ENCODE measurements at places on chromosomes 13 and 19. TPM values are rescaled to one million over a fixed set of nuclear protein-coding genes. Genes with fewer than 3 reads are reported as not detected.
A peak's percentile ranks its signal among the peaks of the same experiment; 100 is the strongest.

- no peak for DNase-seq
Measured at GRCh38 chr19:570251-570686, 2.1 kb upstream of the BSG start.

- no peak for DNase-seq
Measured at GRCh38 chr13:31069808-31070534, 91.7 kb downstream of the HSPH1 start.

Gene PEX11G
- total RNA-seq = 2.2 TPM

- DNase-seq = no peak
Measured at GRCh38 chr13:95434111-95434510, 118.4 kb upstream of the CLDN10 start.

DNA sequence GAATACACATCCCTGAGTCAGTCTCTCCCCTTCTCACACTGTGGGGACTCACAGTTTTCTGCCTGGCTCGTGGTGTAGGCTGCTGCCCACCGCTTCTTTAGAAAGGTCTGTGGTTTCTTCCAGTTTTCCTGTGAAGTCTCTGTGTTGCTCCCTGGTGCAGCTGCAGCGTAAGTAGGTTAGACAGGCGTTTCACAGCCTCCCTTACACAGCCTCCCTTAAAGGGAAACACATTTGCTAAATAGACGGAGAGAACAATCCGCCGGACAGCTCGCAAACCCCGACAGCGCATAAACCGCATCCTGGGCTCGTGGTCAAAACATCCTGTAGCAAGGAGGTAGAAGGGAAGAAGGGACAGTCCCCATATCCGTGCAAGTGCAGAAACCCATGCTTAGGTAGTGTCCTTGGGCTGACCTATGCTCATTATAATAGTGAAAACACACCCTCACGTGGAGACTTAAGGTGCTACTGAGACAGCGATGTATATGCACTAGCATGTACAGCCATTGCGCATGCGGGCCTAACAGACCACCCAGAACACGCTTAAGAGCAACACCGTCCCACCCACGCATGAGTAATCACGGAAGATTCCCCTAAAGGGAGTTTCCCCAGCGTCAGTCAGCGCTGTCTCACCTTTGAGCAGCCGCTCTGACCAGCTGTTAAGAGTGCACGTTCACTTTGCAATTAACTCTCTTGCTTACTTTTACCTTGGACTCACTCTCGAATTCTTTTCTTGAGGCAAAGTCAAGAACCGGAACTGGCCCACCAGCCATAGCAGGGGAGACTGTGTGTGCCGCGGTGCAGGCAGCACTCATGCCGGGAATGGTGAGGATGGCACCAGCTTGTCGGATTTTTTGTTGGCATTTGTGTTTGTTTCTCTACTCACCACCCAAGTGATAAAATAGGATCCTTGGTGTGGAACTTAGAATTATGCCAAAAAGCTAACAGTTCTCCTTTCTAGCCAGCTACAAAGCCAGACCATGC is 16.6 kb downstream of the SIGLEC8 start:
- no peak for DNase-seq

Gene ZNF112
- total RNA-seq = 4.3 TPM

Gene LRP3
- 15.0 TPM for total RNA-seq

Gene DIRAS1
- total RNA-seq = 19.7 TPM

Gene NEK5
- not detected for total RNA-seq

GRCh38 chr13:30415430-30416030 is 6.8 kb upstream of the UBE2L5 start:
- DNase-seq = peak; percentile 42

Gene RASAL3
- not detected for total RNA-seq

Gene NLRP9
- not detected for total RNA-seq

- peak; percentile 5 for DNase-seq
Measured at GRCh38 chr19:27974082-27974513, 1238.9 kb downstream of the UQCRFS1 start.

Gene NALCN
- 4.0 TPM for total RNA-seq

Measured in HFFc6 (cell line).